ENCODE measurements at places on chromosomes 5 and 9. TPM values are rescaled to one million over a fixed set of nuclear protein-coding genes. Genes with fewer than 3 reads are reported as not detected.
A peak's percentile ranks its signal among the peaks of the same experiment; 100 is the strongest.

DNA sequence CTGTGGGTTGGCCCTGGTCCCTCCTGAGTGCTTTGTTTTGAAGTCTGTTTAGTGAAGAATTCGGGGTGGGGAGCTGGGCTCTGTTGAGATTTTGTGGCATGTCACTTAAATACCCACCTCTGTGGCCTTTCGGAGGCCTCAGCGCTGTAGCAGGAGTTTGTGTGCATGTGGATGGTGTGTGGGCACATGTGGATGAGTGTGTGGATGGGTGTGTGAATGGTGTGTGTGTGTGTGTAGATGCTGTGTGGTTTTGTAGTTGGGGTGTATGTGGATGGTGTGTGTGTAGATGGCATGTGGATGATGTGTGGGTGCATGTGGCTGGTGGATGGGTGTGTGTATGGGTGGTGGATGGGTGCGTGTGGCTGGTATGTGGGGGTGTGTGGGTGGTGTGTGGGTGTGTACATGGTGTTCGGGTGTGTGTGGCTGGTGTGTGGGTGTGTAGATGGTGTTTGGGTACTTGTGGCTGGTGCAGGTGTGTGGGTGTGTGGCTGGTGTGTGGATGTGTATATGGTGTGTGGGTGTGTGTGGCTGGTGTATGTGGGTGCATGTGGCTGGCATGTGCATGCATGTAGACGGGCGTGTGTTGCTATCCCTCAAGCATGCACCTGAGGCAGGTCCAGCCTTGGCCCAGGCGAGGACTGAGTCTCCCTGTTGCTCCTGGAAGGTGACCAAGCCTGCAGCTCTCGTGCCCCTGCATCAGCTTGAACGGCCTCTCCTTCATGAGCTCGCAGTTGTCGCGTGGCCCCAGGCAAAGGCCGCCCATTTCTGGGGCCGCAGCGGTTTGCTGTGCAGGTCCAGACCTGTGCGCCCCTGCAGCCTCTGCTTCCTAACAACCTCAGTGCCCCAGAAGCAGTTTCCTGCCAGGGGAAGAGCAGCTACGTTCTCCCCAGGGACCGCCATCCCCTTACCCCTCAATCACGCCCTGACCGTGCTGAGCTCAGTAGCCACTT lies 54.0 kb upstream of the FCN2 start:
- DNase-seq: no peak

- peak; percentile 45 for DNase-seq
These were observed 77.5 kb downstream of the ZSWIM6 start for GRCh38 chr5:61409568-61409967.

DNA sequence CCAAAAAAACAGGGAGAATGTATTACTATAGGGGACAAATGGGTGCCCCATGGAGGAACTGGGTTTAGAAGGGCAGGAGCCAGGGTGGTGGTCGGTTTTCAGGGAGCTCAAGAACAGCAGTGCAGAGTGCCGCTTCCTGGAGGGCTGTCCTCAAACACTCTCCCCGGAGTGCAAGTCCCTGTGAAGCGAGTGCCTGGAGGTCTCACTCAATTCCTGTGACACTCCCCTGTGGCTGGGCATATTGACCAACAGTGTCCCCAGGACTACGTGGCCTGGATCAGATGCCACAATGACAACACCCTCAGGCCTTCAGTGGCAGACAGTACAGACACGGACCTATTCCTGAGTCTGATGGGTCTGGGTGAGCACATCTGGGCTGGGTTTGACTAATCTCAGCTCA lies 412.1 kb upstream of the IRX2 start:
- no peak for DNase-seq

- no peak for DNase-seq
These were observed 139.7 kb downstream of the CRB2 start for GRCh38 chr9:123495731-123496130.

DNA sequence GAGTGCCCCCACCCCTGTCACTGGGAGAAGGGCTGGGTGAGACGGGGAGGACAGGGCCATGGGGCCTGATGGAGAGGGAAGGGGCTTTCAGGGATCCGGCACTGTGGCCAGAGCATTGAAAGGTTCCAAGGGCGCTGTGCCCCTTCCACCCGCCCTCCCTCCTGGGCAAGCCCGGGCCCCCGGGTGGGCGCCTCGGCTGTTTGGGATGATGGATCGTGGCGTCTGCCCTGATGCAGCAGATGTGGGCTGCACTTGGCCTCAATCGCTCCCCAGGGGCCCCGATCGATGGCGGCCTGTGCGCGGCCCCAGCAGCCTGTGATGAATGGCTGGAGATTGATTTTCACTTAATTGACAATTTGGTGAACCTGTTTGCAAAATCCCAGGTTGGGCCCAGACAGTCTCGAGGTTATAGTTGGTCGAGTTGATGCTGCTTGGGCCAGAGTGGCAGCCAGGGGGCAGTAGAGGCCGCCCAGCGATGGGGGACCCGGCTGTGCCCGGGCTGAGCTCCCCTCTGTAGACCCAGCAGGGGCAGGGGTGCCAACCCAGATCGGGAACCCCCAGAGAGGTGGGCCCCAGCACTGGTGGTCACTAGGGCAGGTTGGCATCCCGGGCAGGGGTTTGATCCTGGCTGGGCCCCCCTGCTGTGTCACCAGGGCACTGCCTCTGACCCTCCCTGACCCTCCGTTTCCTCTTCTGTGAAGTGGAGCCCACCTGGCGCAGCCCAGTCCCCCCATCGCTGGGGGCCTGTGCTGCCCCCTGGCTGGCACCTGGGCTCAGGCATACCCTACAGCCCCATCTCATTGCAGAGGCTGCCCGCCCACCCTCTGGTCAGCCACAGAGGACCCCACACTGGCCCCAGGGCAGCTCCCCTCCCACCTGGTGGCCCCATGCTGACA lies 34.7 kb downstream of the LHX3 start:
- no peak for DNase-seq

GRCh38 chr5:41404757-41405156 lies 105.6 kb downstream of the PLCXD3 start:
- no peak for DNase-seq

DNA sequence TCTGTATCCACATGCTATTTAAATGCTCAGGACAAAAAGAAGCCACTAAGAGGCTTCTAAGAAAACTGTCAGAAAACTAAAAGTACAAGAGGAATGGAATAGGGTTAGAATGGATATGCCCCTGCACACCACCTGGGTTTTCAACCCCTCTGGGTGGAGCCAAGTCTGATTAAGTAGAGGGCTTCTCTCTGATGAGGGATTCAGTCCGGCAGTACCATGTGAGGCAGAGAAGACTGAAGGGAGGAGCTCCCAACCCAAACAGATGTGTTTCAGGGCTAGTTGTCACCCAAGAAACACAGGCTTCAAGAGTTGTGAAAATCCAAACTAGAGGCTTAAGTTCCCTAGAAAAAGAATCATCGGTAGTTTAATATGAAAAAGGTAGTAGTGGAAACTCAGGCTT lies 12.5 kb downstream of the NREP start:
- no peak for DNase-seq

GRCh38 chr5:44568519-44568918 lies 179.3 kb upstream of the FGF10 start:
- no peak for DNase-seq

GRCh38 chr9:81822967-81823366 lies 105.3 kb upstream of the SPATA31D4 start:
- no peak for DNase-seq

DNA sequence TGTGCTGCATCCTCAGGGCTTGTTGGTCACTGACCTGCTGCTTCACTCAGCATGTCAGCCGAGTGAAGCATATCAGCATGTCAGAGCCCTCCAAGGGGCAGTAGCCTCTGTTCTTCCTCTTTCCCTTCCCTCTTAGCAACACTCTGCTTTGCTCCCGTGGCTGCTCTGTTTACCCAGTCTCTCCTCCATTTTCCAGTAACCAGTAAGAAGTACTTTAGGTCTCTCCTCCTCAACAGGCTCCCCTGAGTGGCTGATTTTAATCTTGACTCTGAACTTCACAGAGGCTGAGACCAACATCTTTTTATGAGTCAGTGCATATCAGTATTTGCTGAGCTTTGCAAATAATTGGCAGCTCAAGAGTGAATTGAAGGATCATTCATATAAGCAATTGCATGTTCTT lies 18.6 kb upstream of the ADRB2 start:
- no peak for DNase-seq

- DNase-seq: no peak
These were observed 1.3 kb downstream of the TERT start for GRCh38 chr5:1293416-1294205.

- no peak for DNase-seq
These were observed 108.9 kb downstream of the ACTL7B start for GRCh38 chr9:108746864-108747263.

GRCh38 chr5:153551537-153552079 lies 61.1 kb downstream of the GRIA1 start:
- DNase-seq: no peak

DNA sequence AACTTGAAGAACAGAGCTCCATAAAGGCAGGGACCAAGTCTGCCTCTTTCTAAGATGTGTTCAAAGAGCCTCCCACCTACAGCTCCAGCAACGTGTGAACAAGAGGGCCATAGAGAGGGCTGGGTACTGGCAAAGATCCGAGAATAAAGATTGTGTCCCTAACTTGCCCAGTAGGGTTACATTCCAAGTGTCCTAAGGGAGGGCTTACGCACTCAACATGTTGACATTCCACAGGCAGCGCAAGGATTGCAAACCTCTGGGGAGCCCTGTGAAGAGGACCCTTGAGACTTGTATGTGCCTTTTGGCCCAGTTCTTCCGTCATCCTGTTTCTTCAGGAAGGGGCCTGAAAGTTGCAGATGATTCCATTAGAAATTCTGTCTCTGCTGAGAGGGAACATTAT lies 48.2 kb upstream of the ENTREP1 start:
- DNase-seq: no peak

DNA sequence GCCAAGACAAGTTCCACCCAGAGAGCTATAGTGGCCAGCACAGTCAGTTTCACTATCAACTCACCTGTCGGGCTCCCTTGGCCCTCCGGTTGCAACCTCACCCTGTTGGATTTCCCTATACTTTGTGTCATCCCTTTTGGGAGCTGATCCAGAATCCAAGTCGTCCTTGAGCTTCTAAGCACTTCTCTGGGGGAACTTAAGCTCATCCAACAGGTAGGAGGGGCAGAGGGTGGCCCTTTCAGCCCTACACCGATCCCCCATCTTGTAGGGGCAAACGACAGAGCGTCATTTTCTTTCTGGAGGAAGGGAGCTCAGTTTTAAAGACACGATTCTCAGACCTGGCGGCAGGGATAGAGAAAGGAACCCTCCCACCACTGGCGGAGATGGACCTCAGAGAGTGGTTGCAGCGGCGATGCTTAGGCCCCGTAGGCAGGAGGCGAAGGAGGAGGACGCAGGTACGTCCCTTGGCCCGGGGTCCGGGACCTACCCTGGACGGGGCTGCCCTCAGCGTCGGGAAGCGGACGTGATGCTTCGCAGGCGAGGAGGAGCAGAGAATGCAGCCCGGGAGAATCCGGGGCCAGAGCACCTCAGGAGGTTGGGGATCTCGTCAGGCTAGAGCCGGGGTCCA lies 519 bp downstream of the ZER1 start:
- DNase-seq: no peak

- DNase-seq: no peak
These were observed 50.8 kb upstream of the SLIT3 start for GRCh38 chr5:169351721-169352120.

DNA sequence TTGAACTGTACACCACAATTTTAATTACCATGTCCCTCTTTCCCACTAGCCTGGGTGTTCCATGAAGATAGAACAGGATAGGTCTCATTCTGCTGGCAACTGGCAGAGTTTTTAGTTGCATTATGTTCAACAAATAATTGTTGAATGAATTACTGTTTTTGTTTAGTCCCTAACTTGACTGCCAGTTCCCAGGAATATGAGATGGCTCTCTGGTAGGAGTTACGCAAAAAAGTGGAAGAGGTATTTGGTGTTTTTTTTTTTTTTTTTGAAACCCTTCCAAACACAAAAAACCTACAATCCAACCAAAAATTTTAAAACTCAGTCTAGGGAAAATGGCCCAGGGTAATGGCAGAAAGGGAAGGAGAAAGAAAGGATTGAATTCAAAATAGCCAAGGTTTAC lies 153.6 kb downstream of the GNAQ start:
- DNase-seq: no peak

GRCh38 chr5:156420665-156421064 lies 93.7 kb downstream of the SGCD start:
- no peak for DNase-seq

DNA sequence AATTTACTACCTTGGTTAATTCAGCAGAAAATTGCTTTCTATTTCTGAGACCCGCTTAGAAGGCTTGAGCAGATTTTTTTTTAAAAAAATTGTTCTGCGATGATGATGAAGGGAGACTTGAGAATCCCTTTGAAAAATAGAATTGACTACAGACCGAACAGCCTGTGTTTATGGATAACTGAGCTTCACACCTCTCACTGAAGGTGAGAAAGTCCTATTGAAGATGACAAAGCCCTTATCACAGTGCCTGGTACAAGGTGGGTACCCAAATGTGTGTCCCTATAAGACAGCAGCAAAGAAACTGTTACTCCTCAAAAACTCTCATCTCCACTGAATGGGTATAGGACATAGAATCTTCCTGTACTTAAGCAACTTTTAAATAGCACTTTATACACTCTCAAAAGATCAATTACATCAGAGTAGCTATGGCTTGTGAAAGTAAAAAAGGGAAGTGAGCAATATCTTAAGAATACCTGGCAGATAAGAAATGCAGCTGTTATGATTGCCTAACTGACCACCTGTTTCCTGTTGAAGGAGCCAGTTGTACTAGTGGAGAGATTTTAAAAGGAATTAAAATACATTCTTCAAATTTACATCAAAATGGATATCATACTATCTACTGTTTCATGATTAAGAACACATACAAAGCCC lies 419.7 kb downstream of the CHSY3 start:
- no peak for DNase-seq

DNA sequence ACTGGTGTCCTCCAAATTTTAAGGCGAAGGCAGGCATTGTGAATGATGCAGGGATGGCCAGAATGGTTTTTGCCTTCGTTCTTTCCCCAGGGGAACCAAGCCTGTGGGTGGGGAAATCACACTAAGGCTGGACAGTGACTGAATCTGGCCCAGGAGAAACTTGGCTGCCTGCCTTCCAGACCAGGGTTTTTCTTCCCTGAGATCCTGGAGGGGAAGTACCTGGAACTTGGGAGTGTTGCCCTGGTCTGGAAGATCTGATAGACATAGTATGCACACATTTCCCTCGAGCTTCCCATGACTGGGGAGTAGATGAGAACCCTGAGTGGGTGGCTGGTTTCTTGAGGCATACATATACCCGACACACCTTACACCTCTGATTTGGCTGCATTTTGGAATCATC lies 664 bp upstream of the IL11RA start:
- DNase-seq: no peak

DNA sequence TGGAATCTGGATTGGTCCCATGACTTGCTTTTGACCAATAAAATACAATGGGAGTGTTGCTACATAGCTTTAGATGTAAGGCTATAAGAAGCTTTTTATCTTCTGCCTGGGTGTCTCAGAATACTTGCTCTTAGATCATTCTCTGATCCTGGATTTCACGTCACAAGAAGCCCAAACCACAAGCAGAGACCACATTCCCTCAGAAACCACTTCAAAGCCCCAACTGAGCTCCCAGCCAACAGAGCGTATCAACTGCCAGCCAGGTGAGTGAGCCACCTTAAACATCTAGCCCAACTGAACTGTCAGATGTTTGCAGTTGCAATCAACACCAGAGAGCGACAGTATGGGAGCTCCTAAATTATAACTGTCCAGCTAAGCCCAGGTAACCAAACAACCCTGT lies 687.1 kb downstream of the TLE1 start:
- DNase-seq: no peak

GPR151 gene
- total RNA-seq: not detected

RORB gene
- total RNA-seq: 0.74 TPM

FGF10 gene
- total RNA-seq: 21.2 TPM

GLRA1 gene
- not detected for total RNA-seq

HRH2 gene
- total RNA-seq: 1.4 TPM

LCN15 gene
- total RNA-seq: not detected

DMRT2 gene
- 1.0 TPM for total RNA-seq

DOK3 gene
- total RNA-seq: 2.9 TPM

EMB gene
- 12.7 TPM for total RNA-seq

TRMO gene
- 17.2 TPM for total RNA-seq
